D721Med (cell line): ENCODE measurements at places on chromosomes 13 and 19.

DNA sequence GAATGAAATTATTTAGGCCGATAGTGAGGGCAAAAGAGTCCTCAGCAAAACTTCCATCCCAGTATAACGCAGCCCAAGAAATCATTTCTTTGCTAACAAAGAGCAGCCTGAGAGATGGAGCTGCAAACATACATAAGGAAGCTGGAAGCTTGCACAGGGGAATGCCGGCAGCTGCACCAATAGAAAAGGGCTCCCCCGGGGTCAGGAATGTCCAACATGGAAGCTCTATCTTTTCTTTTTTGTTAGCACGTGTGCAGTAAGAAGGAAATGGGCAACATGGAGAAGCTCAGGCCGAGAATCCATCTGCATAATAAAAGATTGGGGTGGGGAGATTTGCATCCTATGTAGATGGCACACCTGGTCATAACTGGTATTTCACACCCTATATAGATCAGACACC is 1363.5 kb upstream of the PCDH20 start:
- no peak for DNase-seq

GRCh38 chr13:51093574-51093973 is 17.5 kb downstream of the C13orf42 start:
- no peak for DNase-seq

- no peak for DNase-seq
These were observed 4.2 kb downstream of the SULT2B1 start for GRCh38 chr19:48556163-48556562.

GRCh38 chr13:22517544-22517943 is 663.2 kb upstream of the SGCG start:
- DNase-seq: no peak

DNA sequence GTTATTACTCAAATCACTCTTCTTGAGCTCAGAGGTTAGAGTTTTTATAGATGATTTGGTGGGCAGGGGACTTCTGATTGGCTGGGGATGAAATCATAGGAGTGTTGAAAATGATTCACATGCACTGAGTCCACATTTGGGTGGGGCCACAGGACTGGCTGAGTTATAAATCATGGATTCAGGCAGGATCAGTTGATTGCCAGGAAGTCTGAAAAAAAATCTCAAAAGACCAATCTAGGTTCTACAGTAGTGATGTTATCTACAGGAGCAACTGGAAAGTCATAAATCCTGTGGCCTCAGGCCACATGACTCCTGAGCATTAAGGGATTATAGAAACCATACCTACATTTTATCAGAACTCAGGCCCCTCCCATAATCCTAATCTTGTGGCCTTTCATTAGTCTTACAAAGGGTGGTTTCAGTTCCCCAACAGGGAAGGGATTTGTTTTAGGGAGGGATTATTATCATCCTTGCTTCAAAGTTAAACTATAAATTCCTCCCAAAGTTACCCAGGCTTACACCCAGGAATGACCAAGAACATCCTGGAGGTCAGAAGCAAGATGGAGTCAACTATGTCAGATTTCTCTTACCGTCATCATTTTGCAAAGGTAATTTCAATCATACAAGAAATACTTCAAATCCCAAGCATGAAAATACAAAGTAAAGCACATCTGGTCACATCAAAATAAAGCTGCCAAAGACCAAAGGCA is 5.6 kb upstream of the CCDC70 start:
- DNase-seq: no peak

- no peak for DNase-seq
These were observed 3.2 kb upstream of the RELB start for GRCh38 chr19:44998025-44998424.

DNA sequence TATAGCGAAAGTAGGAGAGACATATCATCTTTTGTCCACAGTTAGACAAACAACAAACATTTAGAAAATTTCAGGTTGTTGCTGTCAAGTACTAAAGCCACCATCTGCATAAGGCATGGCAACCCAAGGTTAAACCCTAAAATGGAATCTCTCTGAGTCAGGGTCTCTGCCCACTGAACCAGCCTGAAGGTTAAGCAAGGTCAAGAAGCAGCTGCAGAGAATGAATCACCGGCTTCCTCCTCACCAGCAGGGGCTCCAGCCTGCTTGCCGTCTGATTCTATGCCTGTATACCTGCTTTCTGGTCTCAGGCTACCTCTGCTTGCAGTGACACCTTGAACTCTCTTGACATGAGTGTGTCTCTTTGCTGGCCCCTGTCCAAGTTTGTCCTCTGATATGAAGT is 726.2 kb upstream of the SGCG start:
- no peak for DNase-seq

- no peak for DNase-seq
These were observed 163.4 kb upstream of the TSC22D1 start for GRCh38 chr13:44739539-44739938.

DNA sequence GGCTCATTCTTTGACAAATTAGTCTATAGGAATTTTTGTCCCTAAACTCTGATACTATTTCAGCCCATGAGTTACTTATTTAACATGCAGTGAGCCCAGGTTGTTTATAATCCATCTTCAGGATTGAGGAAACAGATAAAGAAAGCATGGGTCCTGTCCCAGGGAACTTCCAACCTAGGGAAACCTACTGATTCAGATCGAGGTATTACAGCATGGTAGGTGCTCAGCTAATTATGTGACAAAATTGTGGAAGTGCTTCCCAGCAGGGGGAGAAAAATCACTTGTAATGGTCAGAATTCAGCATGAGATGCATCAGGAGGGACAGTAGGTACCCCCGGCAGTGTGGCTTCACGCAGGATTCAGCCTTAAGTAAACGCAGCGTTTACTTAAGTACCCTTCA is 171.3 kb downstream of the NUFIP1 start:
- DNase-seq: no peak

GRCh38 chr19:32388393-32388855 is 17.1 kb upstream of the DPY19L3 start:
- no peak for DNase-seq

- DNase-seq: no peak
These were observed 122.5 kb downstream of the STK24 start for GRCh38 chr13:98454389-98454881.
